ENCODE measurements at places on chromosomes 16 and 17. TPM values are rescaled to one million over a fixed set of nuclear protein-coding genes. Genes with fewer than 3 reads are reported as not detected.
A peak's percentile ranks its signal among the peaks of the same experiment; 100 is the strongest.

- DNase-seq: no peak
- peaks cover 2% of the 10 kb centered on the region for H3K36me3 ChIP-seq
- no peak overlapping the region for H3K27ac ChIP-seq
- H3K4me3 ChIP-seq: no peak overlapping the region
- peaks cover 6% of the 10 kb centered on the region for H3K4me1 ChIP-seq
Observed at GRCh38 chr16:85042167-85042526, 14.6 kb downstream of the KIAA0513 start.

GRCh38 chr17:67148352-67148751 is 96.6 kb downstream of the HELZ start:
- peaks cover 5% of the 10 kb centered on the region for H3K4me1 ChIP-seq
- no peak overlapping the region for H3K4me3 ChIP-seq
- no peak overlapping the region for H3K27ac ChIP-seq
- peaks cover 31% of the 10 kb centered on the region for H3K36me3 ChIP-seq
- no peak for DNase-seq

- H3K27me3 ChIP-seq: no peaks in the 10 kb centered on the region
- peaks cover 20% of the 10 kb centered on the region for H3K36me3 ChIP-seq
Observed at GRCh38 chr17:48841395-48841831, 10.6 kb downstream of the CALCOCO2 start.

TAX1BP3 gene
- total RNA-seq: 18.8 TPM

DNA sequence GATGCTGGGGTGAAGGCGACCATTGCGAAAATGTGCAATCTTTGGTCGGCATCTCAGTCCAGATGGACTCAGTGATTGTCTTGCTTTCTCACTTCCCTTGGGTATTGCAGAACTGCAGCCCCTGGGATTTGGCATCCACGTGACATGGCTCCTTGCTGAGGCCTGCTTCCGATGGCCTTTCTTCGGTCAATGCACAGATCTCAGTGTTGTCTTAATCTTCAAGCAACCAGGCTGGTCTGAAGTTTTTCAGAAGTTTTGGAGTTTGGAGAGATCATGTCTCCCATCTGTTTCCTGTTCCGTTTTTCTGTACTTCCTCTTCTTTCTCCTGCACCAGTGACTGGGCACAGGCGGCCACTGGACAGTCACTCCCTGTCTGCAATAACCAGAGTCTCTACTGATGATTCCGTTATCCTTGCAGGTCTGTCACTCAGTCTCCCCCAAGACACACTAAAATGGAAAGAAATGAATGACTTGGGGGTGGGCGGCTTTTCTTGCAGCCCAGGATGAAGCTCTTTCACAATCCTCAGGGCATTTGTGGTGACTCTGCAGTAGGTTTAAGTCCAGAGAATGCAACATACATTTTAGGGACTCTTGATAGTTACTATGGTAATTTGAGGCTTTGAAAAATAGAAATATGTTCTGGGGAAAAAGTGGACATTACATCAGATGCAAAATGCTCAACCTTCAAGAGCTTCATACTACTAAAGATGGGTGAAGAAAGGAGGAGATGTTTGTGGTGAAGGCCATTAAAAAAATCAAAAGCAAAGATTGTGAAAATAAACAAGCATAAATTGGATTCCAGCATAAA is 106.3 kb upstream of the ZFHX3 start:
- H3K27me3 ChIP-seq: peaks cover 9% of the 10 kb centered on the region
- no peak for DNase-seq
- H3K4me1 ChIP-seq: no peaks in the 10 kb centered on the region
- H3K36me3 ChIP-seq: no peaks in the 10 kb centered on the region

GRCh38 chr16:77043076-77043475 is 147.9 kb upstream of the MON1B start:
- DNase-seq: no peak
- H3K27me3 ChIP-seq: no peaks in the 10 kb centered on the region
- H3K4me1 ChIP-seq: no peaks in the 10 kb centered on the region

- no peaks in the 10 kb centered on the region for H3K4me1 ChIP-seq
- no peaks in the 10 kb centered on the region for H3K27me3 ChIP-seq
- H3K36me3 ChIP-seq: no peaks in the 10 kb centered on the region
- no peak overlapping the region for H3K4me3 ChIP-seq
Observed at GRCh38 chr17:71985111-71986039, 135.4 kb upstream of the SOX9 start.

GRCh38 chr16:19177111-19177739 is 9.2 kb downstream of the SYT17 start:
- H3K36me3 ChIP-seq: no peaks in the 10 kb centered on the region
- H3K27me3 ChIP-seq: peaks cover 3% of the 10 kb centered on the region
- no peak overlapping the region for H3K27ac ChIP-seq
- no peak overlapping the region for H3K4me3 ChIP-seq
- DNase-seq: no peak

DNA sequence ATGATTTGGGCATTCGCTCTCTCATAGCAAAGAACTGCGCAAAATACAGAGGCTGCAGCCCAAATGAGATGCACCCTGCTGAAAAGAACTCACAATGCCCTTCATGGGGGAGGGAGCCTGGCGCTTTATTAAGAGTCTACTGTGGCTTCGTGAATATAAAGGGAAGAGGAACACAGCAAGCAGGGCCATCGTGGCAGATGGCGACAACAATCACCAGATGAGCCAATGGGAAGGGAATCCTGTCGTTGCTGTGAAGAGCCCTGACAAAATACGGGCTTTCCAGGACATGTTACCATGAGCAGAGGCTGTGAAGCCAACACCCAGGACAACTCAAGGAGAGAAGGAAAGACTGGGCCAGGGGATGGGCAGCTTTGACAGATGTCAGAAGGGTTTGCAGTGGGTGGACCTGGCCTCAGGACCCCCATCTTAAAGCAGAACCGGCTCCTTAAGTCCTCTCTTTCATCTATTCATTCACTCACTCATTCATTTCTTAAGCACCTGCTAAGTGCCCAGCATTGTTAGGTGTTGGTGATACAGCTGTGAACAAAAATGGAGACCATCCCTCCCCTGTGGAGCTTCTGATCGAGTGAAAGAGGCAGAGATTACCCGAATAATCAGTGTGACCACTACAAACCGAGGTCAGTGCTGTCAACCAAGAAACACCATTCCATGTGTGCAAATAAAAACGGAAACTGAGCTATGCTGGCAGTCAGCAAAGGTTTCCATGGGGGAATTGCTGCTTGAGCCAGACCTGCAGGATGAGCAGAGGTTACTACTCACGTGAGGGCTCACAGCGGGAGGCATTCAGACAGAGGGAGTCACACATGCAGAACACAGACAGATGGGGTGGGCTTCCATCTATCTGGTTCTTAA is 125.8 kb downstream of the DYNLRB2 start:
- H3K36me3 ChIP-seq: peaks cover 16% of the 10 kb centered on the region
- H3K4me3 ChIP-seq: no peak overlapping the region
- no peaks in the 10 kb centered on the region for H3K27me3 ChIP-seq
- H3K4me1 ChIP-seq: peaks cover 4% of the 10 kb centered on the region
- no peak for DNase-seq

KCNG4 gene
- total RNA-seq: not detected

DNA sequence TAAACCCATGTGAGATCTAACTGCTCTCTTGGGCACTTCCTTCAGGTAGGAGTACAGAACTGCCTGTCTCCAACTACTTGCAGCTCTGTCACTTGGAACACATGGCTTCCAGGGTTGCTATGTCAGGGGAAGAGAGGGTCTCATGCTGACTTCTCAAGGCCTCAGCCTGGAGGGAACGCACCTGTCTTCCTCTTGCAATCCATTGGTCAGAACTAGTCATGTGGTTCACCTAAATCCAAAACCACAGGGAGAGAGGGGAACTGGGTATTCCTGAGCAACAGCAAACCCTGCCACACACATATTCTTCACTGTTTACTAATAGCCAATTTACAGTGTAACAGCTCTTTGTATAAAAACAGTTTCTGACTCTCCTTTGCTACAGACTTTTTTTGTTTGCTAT is 206.1 kb downstream of the KCNJ2 start:
- H3K36me3 ChIP-seq: no peaks in the 10 kb centered on the region
- H3K4me1 ChIP-seq: no peaks in the 10 kb centered on the region
- no peak for DNase-seq
- H3K27me3 ChIP-seq: no peaks in the 10 kb centered on the region
- H3K27ac ChIP-seq: no peak overlapping the region

- DNase-seq: no peak
- H3K4me3 ChIP-seq: peak overlapping the region; percentile 67
- H3K27me3 ChIP-seq: no peaks in the 10 kb centered on the region
- H3K27ac ChIP-seq: no peak overlapping the region
- peaks cover 41% of the 10 kb centered on the region for H3K36me3 ChIP-seq
Observed at GRCh38 chr17:78041386-78042179, 83.1 kb downstream of the TNRC6C start.

DNA sequence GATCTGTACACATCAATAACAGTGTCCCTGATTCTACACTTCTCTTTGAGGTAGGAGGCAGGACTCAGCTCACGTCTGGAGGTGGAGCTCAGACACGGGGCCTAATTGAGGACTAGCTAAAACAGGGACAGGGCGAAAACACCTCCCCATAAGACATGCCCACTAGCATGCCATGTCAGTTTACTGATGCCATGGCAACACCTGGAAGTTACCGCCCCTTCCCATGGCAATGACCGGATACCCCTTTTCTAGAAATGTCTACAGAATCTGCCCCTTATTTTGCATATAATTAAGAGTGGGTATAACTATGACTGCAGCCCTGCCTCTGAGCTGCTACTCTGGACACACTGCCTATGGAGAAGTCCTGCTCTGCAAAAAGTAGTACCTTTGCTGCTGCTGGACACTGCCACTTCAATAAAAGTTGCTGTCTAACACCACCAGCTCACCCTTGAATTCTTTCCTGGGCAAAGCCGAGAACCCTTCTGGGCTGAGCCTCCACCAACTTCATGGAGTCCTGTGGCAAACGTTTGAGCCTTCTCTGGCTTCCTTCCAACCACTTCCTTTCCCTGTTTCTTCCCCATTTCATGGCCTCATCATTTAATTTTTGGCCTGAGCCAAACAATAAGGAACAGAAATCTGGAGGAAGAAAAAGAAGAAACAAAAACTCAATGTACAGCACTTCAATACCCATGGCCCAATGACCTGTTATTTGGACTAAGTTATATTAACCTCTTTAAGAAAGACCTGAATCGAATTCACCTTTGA is 21.0 kb downstream of the PHB1 start:
- H3K27ac ChIP-seq: no peak overlapping the region
- DNase-seq: no peak
- no peaks in the 10 kb centered on the region for H3K36me3 ChIP-seq
- no peak overlapping the region for H3K4me3 ChIP-seq
- H3K27me3 ChIP-seq: peaks cover 4% of the 10 kb centered on the region

- no peak for DNase-seq
- no peak overlapping the region for H3K4me3 ChIP-seq
- H3K27me3 ChIP-seq: no peaks in the 10 kb centered on the region
- peaks cover 2% of the 10 kb centered on the region for H3K4me1 ChIP-seq
- no peak overlapping the region for H3K27ac ChIP-seq
Observed at GRCh38 chr17:32161029-32161428, 18.7 kb downstream of the RHOT1 start.

- no peak overlapping the region for H3K27ac ChIP-seq
- no peaks in the 10 kb centered on the region for H3K27me3 ChIP-seq
- H3K4me3 ChIP-seq: peak overlapping the region; percentile 65
- peaks cover 7% of the 10 kb centered on the region for H3K36me3 ChIP-seq
- peaks cover 24% of the 10 kb centered on the region for H3K4me1 ChIP-seq
Observed at GRCh38 chr17:78168903-78169793, 767 bp downstream of the SYNGR2 start.

DNA sequence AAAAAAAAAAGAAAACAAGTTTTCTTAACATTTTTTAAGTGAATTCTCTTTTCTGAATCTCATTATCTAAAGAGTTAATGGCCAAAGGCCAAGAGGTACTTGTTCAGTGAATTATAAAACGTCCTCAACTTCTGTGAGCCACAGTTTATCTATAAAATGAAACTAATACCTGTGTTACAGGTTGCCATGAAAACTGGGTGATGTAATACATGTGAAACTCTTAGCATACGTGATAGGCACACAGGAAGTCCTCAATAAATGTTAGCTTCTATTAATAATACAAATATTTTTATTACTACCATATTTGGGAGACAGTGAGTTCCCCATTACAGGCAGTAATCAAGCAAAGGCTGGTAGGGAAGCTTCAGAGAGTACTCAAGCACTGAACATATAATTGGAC is 13.5 kb upstream of the INPP5K start:
- peaks cover 13% of the 10 kb centered on the region for H3K36me3 ChIP-seq
- H3K4me1 ChIP-seq: peaks cover 18% of the 10 kb centered on the region
- DNase-seq: no peak
- no peak overlapping the region for H3K4me3 ChIP-seq
- no peak overlapping the region for H3K27ac ChIP-seq

DNA sequence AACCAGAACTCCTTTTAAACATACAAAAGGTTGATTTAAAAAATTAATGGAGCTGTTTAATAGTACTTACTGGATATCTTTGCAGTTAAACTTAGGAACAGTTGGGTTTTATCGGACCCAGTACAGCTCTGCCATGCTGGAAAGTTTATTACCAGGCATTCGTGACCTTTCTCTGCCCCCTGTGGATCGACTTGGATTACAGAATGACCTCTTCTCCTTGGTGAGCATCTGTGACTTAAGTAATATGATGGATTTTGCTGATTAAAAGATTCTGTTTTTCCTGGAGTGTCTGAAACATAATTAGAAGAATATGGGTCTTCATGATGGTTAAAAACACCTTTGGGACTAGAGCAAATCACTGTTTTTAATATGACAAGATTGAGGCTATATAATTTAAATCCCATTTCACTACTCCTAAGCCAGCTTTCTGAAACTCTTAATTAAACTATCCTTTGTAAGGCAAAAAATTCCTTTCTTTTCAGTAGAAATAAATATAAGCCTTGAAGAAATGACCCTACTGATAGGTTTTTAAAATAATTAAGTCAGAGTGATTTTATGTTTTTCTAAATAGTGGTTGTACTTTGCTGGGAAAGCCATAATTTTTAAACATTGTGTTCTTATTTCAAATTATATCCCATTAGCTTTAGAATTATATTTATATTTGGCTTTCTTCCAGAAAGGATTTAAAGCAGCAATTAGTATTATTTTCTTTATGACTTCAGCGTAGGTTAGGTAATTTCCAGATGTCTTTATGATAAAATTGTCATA is 45.7 kb upstream of the KPNB1 start:
- H3K4me3 ChIP-seq: no peak overlapping the region
- no peaks in the 10 kb centered on the region for H3K27me3 ChIP-seq
- H3K27ac ChIP-seq: no peak overlapping the region

DNA sequence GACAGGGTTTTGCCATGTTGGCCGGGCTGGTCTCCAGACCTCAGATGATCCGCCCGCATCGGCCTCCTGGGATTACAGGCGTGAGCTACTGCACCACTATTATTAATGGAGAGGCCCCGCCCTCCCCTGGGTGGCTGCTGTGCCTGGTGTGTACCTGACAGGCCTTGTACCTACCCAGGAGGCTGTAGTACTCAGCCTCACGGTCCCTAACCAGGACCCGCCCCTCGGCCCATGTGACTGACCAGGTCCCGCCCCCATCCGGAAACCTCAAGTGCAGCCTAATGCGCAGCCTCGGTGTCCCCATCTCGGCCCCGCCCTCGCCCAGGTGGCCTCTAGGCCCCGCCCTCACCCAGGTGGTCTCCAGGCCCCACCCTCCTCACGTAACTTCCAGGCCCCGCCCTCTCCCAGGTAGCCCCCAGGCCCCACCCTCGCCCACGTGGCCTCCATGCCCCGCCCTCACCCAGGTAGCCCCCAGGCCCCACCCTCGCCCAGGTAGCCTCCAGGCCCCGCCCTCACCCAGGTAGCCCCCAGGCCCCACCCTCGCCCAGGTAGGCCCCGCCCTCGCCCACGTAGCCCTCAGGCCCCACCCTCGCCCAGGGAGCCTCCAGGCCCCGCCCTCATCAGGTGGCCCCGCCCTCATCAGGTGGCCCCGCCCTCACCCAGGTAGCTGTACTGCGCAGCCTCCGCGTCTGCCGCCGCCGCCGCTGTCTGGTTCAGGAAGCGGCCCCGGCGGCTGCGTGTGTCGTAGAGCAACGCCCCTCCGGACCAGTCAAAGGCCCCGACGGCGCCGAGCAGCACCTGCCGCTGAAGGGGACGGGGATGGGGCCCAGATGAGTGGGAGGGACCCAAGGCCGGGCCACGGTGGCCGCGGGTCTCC is 31.0 kb downstream of the HASPIN start:
- H3K4me1 ChIP-seq: peaks cover 19% of the 10 kb centered on the region
- DNase-seq: peak; percentile 77
- peaks cover 2% of the 10 kb centered on the region for H3K36me3 ChIP-seq

Data from activated naive CD8-positive, alpha-beta T cell treated with anti-CD3 and anti-CD28 coated beads, Interleukin-2, amount 10 ng/mL, durations not matched to agents 7 days and 5 days (primary cell).